ENCODE measurements at places on chromosomes 1 and 21.

- H3K27me3 ChIP-seq: no peaks in the 10 kb centered on the region
- no peak overlapping the region for H3K4me3 ChIP-seq
- no peaks in the 10 kb centered on the region for H3K4me1 ChIP-seq
- H3K27ac ChIP-seq: no peak overlapping the region
Observed at GRCh38 chr1:73662526-73662925, 535.5 kb downstream of the LRRIQ3 start.

GRCh38 chr1:68442822-68443556 lies 6.8 kb downstream of the RPE65 start:
- DNase-seq: peak; percentile 22
- no peak overlapping the region for H3K4me3 ChIP-seq
- H3K36me3 ChIP-seq: no peaks in the 10 kb centered on the region
- H3K4me1 ChIP-seq: no peaks in the 10 kb centered on the region
- no peak overlapping the region for H3K27ac ChIP-seq

DNA sequence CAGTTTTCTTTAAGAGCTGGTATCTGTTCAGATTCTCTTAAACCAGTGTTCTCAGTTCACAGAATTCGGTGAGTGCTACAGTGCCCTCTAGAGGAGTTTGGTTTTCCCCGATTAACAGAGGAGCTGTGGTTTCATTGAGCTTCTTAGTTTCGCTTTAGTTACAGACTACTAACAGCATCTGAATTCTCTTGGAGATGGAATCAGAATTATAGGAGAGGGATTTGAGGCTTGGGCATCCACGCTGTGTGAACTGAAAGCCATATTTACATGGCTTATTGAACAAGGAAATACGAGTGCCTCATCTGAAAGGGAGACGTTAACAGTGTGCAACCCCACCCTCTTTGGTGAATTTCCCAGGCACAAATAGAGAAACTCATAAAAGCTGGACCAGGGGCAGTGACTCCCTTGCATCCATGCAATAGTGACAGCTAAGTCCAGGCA lies 202.0 kb downstream of the USH2A start:
- no peak overlapping the region for H3K27ac ChIP-seq
- H3K36me3 ChIP-seq: no peaks in the 10 kb centered on the region
- peak overlapping the region; percentile 48 for H3K4me3 ChIP-seq
- no peak for DNase-seq

- H3K27ac ChIP-seq: no peak overlapping the region
- no peak for DNase-seq
- no peak overlapping the region for H3K4me3 ChIP-seq
- no peaks in the 10 kb centered on the region for H3K4me1 ChIP-seq
Observed at GRCh38 chr1:58397187-58397820, 149.2 kb downstream of the OMA1 start.

DNA sequence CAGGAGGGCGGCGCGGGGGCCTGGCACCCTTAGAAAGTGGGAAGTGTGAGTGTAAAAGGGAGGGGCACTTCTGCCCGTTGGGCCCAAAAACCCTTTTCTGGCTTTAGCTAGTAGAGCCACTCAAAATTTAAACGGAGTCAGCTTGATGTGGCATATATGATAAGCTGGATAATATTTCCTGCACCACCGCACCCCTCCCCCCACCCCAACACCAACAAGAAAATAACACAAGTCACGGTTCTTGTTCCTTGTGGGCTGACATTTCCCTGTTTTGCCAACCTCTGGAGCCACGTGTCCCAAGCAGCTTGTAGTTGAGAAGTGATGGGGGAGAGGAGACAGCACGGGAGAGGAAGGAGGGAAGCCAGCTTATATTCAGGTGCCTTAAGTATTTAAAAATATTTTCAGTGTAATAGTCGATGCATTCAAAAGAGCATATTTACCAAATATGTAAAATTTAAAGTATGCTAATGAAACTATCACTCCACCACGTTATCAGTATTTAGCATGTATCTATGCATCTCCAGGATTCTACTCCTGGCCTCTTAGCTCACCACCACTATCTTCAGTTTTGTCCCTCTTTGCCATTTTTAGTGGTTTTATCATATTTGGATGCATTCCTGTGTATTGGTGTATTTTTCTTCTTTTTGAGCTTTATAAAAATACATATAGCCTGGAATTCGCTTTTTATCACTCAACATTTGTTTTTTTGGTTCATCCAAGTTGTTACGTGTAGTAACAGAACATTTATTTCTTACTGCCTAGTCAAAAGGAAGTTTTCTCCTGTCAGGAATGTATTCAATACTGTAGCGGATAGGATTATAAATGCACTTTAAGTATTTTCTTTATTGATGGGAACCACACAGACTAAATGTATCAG lies 773 bp upstream of the DDX59 start:
- peaks cover 15% of the 10 kb centered on the region for H3K4me1 ChIP-seq
- no peaks in the 10 kb centered on the region for H3K27me3 ChIP-seq
- peak overlapping the region; percentile 94 for H3K27ac ChIP-seq
- DNase-seq: no peak
- H3K4me3 ChIP-seq: peak overlapping the region; percentile 94
- H3K36me3 ChIP-seq: no peaks in the 10 kb centered on the region

- H3K27me3 ChIP-seq: no peaks in the 10 kb centered on the region
- no peak overlapping the region for H3K27ac ChIP-seq
- DNase-seq: no peak
Observed at GRCh38 chr1:233304489-233305102, 9.1 kb upstream of the PCNX2 start.

DNA sequence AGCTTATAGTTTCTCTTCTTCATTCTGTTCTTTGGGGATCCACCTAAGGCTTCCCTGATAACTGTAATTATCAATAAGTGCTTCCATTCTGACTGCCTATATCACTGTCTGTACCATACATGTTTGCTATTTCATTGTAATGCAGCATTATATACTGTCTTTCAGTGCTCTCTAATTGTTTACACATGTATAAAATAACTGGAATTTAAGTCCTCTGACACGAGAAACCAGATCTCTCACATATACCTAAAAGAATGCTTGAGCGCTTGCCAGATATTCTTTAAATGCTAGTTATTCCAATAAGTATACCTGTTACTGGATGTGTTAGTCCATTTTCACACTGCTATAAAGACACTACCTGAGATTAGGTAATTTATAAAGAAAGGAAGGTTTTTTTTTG lies 34.7 kb downstream of the CELF3 start:
- no peak overlapping the region for H3K4me3 ChIP-seq
- H3K4me1 ChIP-seq: peaks cover 6% of the 10 kb centered on the region
- H3K27me3 ChIP-seq: no peaks in the 10 kb centered on the region
- no peak for DNase-seq
- no peak overlapping the region for H3K27ac ChIP-seq

GRCh38 chr1:67135354-67135753 lies 584 bp upstream of the C1orf141 start:
- peaks cover 9% of the 10 kb centered on the region for H3K4me1 ChIP-seq
- no peak overlapping the region for H3K4me3 ChIP-seq
- H3K27ac ChIP-seq: no peak overlapping the region
- no peak for DNase-seq

GRCh38 chr1:211621447-211622198 lies 42.7 kb upstream of the SLC30A1 start:
- peak; percentile 60 for DNase-seq
- no peak overlapping the region for H3K4me3 ChIP-seq
- peaks cover 6% of the 10 kb centered on the region for H3K4me1 ChIP-seq
- H3K36me3 ChIP-seq: no peaks in the 10 kb centered on the region
- H3K27ac ChIP-seq: no peak overlapping the region
- no peaks in the 10 kb centered on the region for H3K27me3 ChIP-seq

- no peak for DNase-seq
- H3K27ac ChIP-seq: no peak overlapping the region
- no peak overlapping the region for H3K4me3 ChIP-seq
- no peaks in the 10 kb centered on the region for H3K27me3 ChIP-seq
Observed at GRCh38 chr1:20233866-20234265, 47.5 kb upstream of the PLA2G2C start.

GRCh38 chr1:238779716-238780115 lies 606.7 kb upstream of the CHRM3 start:
- DNase-seq: no peak
- H3K4me1 ChIP-seq: no peaks in the 10 kb centered on the region
- no peaks in the 10 kb centered on the region for H3K36me3 ChIP-seq
- no peaks in the 10 kb centered on the region for H3K27me3 ChIP-seq
- H3K4me3 ChIP-seq: no peak overlapping the region

DNA sequence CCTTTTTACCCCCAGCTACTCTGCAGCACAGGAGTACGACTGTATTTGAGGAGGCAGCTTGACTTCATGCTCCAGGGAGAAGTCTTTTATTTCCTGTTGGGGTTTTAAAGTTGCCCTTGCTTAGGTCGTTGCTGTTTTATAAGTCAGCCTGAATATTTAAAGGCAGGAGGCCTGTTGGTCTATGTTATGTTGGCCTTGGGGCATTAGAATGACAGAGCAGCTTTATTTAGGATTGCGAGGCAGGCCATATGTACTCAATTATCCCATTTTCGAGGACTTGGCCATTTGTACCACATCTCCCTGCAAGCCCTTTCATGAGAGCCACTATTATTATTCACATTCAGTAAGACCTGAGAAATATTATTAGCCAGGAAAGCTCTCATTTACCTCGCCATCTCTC lies 47.0 kb downstream of the KIF26B start:
- DNase-seq: no peak
- no peak overlapping the region for H3K27ac ChIP-seq
- H3K36me3 ChIP-seq: no peaks in the 10 kb centered on the region
- H3K27me3 ChIP-seq: no peaks in the 10 kb centered on the region
- H3K4me3 ChIP-seq: no peak overlapping the region
- H3K4me1 ChIP-seq: no peaks in the 10 kb centered on the region

GRCh38 chr1:73593804-73594203 lies 604.2 kb downstream of the LRRIQ3 start:
- no peaks in the 10 kb centered on the region for H3K4me1 ChIP-seq
- peak overlapping the region; percentile 53 for H3K27ac ChIP-seq
- DNase-seq: no peak
- H3K27me3 ChIP-seq: no peaks in the 10 kb centered on the region

GRCh38 chr1:67191668-67192520 lies 25.6 kb downstream of the IL23R start:
- no peaks in the 10 kb centered on the region for H3K36me3 ChIP-seq
- H3K27me3 ChIP-seq: no peaks in the 10 kb centered on the region
- H3K4me1 ChIP-seq: no peaks in the 10 kb centered on the region
- H3K27ac ChIP-seq: no peak overlapping the region

DNA sequence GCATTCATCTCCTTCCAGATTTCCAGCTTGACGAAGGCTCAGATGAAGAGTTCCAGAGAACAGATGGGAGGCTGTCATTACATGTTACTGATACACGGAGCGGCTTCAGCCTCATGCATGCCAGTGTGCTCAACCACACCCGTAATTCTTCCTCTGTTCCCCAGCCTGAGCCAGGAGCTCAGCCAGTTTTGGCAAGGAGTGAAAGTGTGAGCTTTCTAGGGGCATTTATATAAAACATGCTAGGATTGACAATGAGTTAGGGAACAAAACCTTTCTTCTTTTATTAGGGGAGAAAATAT lies 290.4 kb upstream of the PLXNA2 start:
- no peak overlapping the region for H3K27ac ChIP-seq
- H3K36me3 ChIP-seq: no peaks in the 10 kb centered on the region
- DNase-seq: no peak
- H3K4me3 ChIP-seq: no peak overlapping the region
- no peaks in the 10 kb centered on the region for H3K4me1 ChIP-seq

GRCh38 chr1:114314098-114314497 lies 160.4 kb upstream of the SYT6 start:
- peaks cover 38% of the 10 kb centered on the region for H3K4me1 ChIP-seq
- no peaks in the 10 kb centered on the region for H3K27me3 ChIP-seq
- H3K36me3 ChIP-seq: no peaks in the 10 kb centered on the region

DNA sequence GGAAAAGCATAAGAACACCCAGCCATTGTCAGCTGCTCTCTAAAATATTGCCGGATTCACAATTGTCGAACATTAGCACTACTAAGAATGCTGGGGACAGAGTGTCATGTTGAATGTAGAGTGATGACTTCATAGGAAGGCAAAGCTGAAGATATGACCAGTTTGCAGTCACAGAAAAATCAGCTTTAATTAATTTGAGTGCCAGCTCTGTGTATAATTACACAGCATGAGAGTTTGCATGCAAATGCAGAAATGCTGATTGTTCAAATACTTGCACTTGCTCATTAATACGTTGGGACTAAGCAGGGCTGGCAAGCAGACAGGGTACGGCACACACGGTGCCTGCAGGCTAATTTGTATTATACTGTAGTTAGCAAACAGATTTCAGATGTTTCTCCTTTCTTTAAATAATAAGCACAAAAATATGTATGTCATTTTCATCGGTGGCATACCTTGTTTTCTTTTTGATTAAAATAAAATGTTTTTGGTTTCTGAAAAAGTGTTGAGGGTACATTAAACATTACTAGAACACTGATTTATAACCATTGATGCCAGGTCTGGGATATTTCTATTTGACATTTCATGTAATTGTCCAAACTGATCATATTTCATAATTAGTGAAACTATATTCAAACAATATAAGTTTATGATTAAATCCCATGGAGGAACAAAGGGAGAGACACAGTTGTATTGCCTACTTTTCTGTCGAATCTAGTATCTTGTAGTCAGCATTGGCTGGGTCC lies 99.8 kb upstream of the ADGRL2 start:
- no peak for DNase-seq
- H3K4me1 ChIP-seq: no peaks in the 10 kb centered on the region
- no peak overlapping the region for H3K4me3 ChIP-seq
- no peak overlapping the region for H3K27ac ChIP-seq
- H3K36me3 ChIP-seq: no peaks in the 10 kb centered on the region

- no peaks in the 10 kb centered on the region for H3K4me1 ChIP-seq
- no peaks in the 10 kb centered on the region for H3K27me3 ChIP-seq
- no peak overlapping the region for H3K4me3 ChIP-seq
- DNase-seq: no peak
- no peak overlapping the region for H3K27ac ChIP-seq
- H3K36me3 ChIP-seq: no peaks in the 10 kb centered on the region
Observed at GRCh38 chr1:6268415-6268814, 7.5 kb upstream of the GPR153 start.

GRCh38 chr1:161066694-161067093 lies 3.0 kb downstream of the ARHGAP30 start:
- no peaks in the 10 kb centered on the region for H3K27me3 ChIP-seq
- no peak overlapping the region for H3K4me3 ChIP-seq
- H3K27ac ChIP-seq: no peak overlapping the region
- no peaks in the 10 kb centered on the region for H3K36me3 ChIP-seq
- no peaks in the 10 kb centered on the region for H3K4me1 ChIP-seq
- no peak for DNase-seq

DNA sequence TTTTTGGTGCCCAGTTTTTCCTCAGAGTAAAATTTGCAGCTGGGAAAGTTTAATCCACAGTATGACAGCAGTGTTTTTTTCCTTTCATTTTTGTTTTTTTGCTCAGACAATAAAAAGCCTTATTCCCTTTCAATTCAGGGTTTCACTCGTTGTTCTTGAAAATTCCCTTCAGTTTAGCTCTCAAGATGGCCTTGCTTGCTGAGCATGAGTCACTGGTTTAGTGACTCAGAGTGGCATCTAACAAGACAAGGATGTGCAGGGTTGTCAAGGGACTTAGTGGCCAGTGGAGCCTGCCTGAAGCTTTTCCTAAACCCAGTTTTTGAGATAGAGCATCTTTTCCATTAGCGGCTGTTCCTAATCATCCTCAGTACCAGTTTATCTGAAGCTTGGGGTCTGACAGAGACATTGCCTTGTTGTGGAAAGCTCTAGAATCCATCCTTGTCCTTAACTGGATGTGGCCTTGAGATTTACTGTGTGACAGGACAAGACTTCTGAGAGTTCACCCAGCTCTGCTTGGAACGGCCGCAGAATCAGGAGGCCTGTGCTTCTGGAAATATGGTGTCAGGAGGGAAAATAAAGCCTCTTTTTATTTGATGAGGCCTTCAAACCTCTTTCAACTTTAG lies 48.4 kb upstream of the DNAJC6 start:
- H3K36me3 ChIP-seq: no peaks in the 10 kb centered on the region
- no peak for DNase-seq
- H3K4me3 ChIP-seq: no peak overlapping the region
- H3K27ac ChIP-seq: no peak overlapping the region
